Activated CD4-positive, alpha-beta memory T cell treated with anti-CD3 and anti-CD28 coated beads for 36 hours (primary cell): ENCODE measurements at places on chromosomes 12 and 14. TPM values are rescaled to one million over a fixed set of nuclear protein-coding genes. Genes with fewer than 3 reads are reported as not detected.

RND1 gene
- 3.5 TPM for total RNA-seq

C12orf42 gene
- not detected for total RNA-seq

DNA sequence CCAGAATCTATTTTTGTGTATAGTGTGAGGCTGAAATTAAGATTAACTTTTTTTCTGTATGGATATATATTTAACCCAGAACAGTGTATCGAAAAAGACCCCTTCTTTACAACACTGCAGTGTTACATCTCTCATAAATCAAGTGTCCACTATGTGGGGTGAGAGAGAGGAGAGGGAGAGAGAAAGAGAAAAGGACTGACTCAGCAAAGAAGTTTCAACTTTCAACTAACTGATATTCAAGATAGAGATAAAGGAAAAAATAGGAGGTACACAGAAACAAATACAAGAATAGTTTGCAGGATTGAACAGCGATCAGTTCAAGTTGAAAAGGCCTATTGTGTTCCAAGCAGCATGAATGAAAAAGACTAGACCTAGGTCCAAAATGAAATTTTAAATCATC lies 126.7 kb upstream of the NEDD1 start:
- H3K36me3 ChIP-seq = no peaks in the 10 kb centered on the region
- no peak for DNase-seq
- H3K4me3 ChIP-seq = no peak overlapping the region
- no peaks in the 10 kb centered on the region for H3K4me1 ChIP-seq
- peaks cover 2% of the 10 kb centered on the region for H3K27me3 ChIP-seq
- no peak overlapping the region for H3K27ac ChIP-seq

GRCh38 chr12:22656376-22656775 lies 31.4 kb downstream of the ETNK1 start:
- no peaks in the 10 kb centered on the region for H3K27me3 ChIP-seq
- H3K27ac ChIP-seq = no peak overlapping the region
- H3K4me1 ChIP-seq = peaks cover 46% of the 10 kb centered on the region
- no peak for DNase-seq
- no peak overlapping the region for H3K4me3 ChIP-seq
